SW 1271 (cell line): ENCODE measurements at places on chromosomes 6 and 20.

DNA sequence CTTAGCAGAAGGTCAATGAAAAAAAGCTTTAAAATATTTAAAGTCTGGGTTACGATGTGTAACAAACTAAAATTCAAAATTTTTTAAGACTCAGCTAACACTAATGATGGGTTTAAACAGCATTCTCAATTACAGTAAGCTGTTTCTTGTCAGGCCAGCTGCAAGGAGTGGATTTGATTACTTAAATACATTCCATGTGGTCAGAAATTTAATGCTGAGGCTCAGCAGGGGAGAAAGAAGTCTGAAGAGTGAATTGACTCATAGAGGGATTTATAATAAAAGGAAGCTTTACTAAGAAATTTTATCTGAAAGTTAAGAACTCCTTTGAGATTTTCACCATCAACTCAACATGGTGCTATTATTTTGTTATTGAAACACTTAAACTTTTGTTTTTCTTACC is 398.6 kb downstream of the KHDRBS2 start:
- no peak for DNase-seq

GRCh38 chr6:112234601-112235000 is 19.8 kb downstream of the LAMA4 start:
- DNase-seq: no peak

- DNase-seq: no peak
Observed at GRCh38 chr6:144845186-144845585, 560.1 kb downstream of the UTRN start.

- no peak for DNase-seq
Observed at GRCh38 chr6:8335381-8335780, 100.0 kb downstream of the SLC35B3 start.

DNA sequence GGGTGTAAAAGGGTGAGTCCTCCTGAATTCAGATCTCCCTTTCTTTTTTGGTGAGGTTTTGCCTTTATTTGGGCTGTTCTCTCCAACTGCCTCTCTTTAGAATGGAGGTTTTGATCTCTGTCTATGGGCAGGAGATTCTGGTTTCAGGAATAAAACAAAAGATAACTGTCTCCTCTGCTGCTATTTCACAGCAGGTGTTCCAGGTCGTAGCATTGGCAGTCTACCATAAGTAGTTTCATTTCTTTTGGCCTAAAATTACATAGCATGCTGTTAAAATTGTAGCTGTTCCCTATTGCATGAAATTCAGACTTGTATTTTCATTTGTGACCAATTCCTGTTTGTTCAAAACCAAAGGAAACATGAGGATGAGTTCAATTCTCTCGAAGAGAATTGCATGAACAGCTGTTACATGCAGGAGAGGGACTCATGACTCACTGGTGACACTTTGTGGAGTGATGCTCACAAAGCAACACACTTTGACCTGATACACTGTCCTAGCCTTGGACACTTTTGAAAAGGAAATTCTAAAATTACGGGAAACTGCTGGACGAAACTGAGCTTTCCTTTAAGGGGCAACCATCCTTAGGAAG is 76.8 kb upstream of the SIRPG start:
- peak; percentile 11 for DNase-seq
